ENCODE measurements at places on chromosomes 2 and 18. TPM values are rescaled to one million over a fixed set of nuclear protein-coding genes. Genes with fewer than 3 reads are reported as not detected.

DNA sequence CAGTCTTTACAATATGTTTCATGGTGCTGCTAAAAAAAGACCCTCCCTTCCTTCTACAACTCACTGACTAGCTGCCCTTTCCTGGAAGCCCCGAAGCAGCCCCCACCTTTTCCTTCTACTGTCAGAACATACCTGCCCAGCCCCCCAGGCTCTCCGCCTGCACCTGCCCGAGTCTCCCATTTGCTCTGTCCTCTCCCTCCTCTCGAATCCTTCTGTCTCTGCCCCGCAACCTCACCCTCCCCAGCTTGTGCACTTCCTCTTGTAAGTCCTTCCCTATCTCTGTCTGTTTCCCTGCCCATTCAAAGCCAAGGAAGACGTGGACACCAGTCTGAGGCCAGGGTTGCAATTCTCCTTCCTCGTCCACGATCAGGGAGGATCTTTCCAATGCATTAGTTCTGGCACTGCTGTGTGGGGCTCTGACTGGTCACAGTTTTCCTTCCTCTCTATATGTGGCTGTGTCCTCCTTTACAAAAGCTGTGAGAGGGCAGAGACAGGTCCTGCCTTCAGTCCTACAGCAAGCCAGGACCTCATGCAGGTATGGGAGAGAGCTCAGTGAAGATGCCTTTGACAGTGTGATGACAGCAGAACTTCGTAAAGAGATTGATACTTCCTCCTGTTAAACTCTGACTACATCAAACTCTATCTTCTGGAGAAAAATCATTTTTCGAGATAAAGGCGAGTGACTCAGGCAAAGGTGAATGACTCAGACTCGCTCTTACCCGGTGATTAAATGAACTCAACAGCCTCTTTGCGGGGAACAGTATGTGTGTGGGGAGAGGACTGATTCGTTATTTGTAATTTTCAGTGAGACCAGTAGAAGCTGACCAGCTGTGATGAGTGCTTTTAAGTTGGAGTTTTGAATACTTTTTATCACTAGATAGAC lies 14.2 kb downstream of the TNFRSF11A start:
- H3K36me3 ChIP-seq = peaks cover 2% of the 10 kb centered on the region
- H3K27ac ChIP-seq = peak overlapping the region; percentile 29
- DNase-seq = no peak
- H3K4me3 ChIP-seq = peak overlapping the region; percentile 5
- peaks cover 46% of the 10 kb centered on the region for H3K27me3 ChIP-seq

DNA sequence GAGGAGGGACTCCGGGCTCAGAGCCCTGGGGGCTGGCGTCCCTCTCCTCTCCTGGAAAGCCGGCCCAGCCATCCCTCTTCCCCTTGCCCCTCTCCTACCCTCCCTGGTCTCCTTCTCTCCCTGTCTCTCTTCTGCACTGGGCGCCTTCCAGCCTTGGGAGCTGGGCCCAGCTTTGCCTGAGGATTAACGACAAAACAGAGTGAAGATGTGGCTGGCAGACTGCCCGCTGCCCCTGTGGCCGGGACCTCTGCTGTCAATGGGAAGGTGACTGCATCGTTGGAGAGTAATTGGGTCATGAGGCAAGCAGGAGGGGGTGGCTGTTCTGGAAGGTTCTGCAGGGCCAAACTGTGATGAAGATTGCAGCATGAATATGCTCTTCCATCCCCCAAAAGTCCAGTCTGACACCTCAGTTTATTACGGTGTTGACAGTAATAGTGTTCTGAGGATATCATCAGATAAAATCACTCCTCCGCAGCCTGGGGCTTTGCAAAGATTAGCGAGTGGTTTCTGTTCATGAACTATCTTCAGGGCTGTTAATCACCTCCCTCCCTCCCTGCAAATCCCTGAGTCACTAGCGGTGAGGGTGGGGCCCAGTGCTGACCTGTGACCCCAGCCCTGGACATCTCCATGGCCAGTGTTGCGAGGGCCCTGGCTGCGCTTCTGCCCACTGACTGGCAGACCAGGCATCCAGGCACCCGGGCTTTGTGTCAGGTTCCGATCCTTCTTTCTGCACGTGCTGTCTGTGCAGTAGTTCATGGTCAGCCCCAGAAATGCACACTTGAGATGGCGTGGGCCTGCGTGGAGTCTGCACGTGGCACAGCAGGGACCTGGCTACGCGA lies 23.0 kb downstream of the RTP5 start:
- H3K4me3 ChIP-seq = no peak overlapping the region
- H3K4me1 ChIP-seq = peaks cover 10% of the 10 kb centered on the region

GRCh38 chr2:231161877-231162329 lies 36.5 kb upstream of the ARMC9 start:
- no peak overlapping the region for H3K4me3 ChIP-seq
- H3K36me3 ChIP-seq = peaks cover 10% of the 10 kb centered on the region
- DNase-seq = no peak
- H3K4me1 ChIP-seq = peaks cover 17% of the 10 kb centered on the region
- H3K27ac ChIP-seq = peak overlapping the region; percentile 11

DNA sequence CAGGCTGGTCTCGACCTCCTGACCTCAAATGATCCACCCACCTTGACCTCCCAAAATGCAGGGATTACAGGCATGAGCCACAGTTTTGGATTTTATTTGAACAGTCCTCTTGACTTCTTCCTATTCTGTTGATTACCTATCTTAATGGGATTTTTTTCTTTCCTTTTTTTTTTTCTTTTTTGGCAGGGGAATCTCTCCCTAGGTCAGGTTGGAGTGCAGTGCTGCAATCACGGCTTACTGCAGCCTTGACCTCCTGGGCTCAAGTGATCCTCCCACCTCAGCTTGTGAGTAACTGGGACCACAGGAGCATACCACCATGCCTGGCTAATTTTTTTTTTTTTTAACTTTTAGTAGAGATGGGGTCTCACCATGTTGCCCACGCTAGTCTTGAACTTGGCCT lies 2.8 kb downstream of the MTHFD2 start:
- H3K27me3 ChIP-seq = no peaks in the 10 kb centered on the region
- peaks cover 43% of the 10 kb centered on the region for H3K4me1 ChIP-seq
- peak overlapping the region; percentile 56 for H3K4me3 ChIP-seq

DNA sequence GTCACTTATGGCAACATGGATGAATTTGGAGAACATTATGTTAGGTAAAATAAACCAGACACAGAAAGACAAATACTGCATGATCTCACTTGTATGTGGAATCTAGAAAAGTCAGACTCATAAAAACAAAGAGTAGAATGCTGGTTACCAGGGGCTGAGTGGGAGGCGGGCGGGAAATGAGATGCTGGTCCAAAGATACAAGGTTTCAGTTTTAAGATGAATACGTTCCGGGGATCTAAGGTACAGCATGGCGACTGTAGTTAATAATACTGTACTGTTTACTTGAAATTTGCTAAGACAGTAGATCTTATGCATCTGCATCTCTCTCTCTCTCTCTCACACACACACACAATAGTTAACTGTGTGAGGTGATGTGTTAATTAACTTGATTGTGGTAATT lies 14.2 kb downstream of the FAM110C start:
- H3K4me3 ChIP-seq = no peak overlapping the region
- H3K27ac ChIP-seq = no peak overlapping the region
- H3K27me3 ChIP-seq = no peaks in the 10 kb centered on the region
- no peak for DNase-seq

GRCh38 chr2:231286964-231287363 lies 88.5 kb downstream of the ARMC9 start:
- H3K27me3 ChIP-seq = peaks cover 27% of the 10 kb centered on the region
- no peak for DNase-seq
- no peak overlapping the region for H3K4me3 ChIP-seq
- H3K27ac ChIP-seq = no peak overlapping the region

DNA sequence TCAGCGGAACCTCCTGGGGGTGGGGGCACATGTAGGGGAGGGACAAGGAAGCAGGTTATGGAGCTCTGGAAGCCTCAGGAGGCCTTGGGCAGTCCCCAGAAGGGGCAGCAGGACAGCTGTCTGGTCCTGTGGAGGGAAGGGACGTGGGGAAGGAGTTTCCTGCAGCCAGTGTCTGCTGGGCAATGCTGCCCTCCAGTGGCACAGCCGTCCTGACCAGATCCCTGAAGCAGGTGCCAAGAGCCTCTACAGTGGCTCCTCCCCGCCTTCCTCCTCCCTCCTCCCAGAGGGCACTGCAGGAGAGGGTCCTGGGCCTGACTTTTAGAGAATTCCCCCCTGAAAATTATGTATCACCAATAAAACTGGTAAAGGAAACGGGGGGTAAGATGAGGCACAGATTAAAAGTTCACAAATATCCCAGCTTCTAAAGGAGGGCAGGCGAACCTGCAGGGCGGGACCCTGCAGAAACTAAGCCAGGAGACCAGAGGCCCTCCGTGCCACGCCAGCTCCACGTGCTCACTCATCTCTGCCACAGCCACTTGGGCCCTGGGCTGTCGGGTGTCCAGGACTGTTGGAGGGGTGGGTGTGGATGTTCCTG lies 258.5 kb downstream of the TWIST2 start:
- no peak for DNase-seq
- H3K36me3 ChIP-seq = peaks cover 6% of the 10 kb centered on the region
- peaks cover 4% of the 10 kb centered on the region for H3K4me1 ChIP-seq
- H3K27ac ChIP-seq = no peak overlapping the region
- H3K27me3 ChIP-seq = no peaks in the 10 kb centered on the region

DNA sequence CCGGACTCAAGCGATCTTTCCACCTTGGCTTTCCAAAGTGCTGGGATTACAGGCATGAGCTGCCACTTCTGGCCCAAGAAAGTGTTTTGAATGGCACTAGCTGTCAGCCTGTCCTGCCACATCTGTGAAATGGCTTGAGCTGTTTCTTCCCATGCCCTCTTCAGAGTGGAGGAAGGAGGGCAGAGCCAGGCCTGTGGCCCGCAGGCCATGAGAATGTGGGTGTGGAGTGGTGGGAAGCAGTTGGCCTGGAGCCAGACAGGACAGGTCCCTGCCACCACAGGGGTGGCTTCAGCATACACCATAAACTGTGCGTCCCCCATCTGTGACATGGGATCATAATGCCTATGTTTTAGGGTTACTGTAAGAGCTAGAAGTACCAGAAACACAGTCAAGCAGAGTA lies 6.5 kb downstream of the SLC66A3 start:
- peaks cover 18% of the 10 kb centered on the region for H3K4me1 ChIP-seq
- no peaks in the 10 kb centered on the region for H3K36me3 ChIP-seq
- no peaks in the 10 kb centered on the region for H3K27me3 ChIP-seq

DNA sequence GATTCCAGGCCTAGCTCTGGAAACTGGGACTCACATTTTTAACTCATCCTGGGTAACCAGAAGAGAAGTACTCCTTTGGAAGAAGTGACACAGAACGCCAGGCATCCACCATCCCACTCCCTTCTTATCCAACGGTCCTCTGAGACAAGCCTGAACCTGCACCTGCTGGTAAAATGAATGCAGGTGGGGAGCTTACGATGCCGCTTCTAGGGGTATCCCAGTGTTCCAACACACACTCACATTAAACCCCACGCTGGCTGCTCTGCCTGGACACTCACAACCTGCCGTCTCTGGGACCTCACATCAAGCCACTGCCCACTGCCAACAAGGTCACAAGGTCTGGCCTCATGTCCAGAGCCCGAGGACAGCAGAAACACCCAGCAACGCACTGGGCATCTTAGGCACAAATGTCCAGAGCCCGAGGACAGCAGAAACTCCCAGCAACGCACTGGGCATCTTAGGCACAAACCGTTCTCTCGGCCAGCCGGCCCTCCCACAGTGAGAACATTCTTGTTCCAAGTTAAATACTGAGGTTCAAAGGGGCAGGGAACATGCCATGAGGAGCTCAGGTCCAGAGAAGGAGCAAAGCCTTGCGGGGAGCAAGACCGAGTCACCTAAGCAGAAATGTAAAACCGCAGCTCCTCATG lies 9.9 kb downstream of the SLC66A2 start:
- no peak overlapping the region for H3K4me3 ChIP-seq
- H3K36me3 ChIP-seq = peaks cover 9% of the 10 kb centered on the region
- peak overlapping the region; percentile 86 for H3K27ac ChIP-seq
- H3K27me3 ChIP-seq = no peaks in the 10 kb centered on the region
- peaks cover 30% of the 10 kb centered on the region for H3K4me1 ChIP-seq
- DNase-seq = no peak

Gene RFX8
- total RNA-seq = 0.44 TPM

Gene C2orf66
- total RNA-seq = 0.18 TPM

All from T-helper 17 cell (primary cell).